Activated T-cell treated with anti-CD3 and anti-CD28 coated beads, Interleukin-2, amount 50 U/mL, for 1 hour (primary cell): ENCODE measurements at places on chromosomes 3 and 15.

DNA sequence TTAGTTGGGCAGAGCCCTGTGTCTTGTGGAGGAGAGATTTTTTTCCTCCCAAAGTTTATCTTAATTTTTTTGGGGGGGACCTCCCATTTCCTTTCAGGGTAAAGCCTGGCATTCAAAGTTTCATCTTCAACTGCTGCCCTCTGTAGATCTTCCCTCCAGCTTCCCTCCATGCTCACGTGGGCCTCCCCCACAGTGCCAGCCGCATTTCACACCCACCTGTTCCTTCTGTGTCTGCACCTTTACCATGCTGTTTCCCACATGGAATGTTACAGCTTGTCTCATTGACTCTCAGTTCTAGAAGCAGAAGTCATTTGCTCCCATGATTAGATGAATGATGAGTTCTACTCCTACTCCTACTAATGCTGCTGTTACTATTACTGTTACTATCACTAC is 6.5 kb downstream of the CELF6 start:
- no peak for DNase-seq

DNA sequence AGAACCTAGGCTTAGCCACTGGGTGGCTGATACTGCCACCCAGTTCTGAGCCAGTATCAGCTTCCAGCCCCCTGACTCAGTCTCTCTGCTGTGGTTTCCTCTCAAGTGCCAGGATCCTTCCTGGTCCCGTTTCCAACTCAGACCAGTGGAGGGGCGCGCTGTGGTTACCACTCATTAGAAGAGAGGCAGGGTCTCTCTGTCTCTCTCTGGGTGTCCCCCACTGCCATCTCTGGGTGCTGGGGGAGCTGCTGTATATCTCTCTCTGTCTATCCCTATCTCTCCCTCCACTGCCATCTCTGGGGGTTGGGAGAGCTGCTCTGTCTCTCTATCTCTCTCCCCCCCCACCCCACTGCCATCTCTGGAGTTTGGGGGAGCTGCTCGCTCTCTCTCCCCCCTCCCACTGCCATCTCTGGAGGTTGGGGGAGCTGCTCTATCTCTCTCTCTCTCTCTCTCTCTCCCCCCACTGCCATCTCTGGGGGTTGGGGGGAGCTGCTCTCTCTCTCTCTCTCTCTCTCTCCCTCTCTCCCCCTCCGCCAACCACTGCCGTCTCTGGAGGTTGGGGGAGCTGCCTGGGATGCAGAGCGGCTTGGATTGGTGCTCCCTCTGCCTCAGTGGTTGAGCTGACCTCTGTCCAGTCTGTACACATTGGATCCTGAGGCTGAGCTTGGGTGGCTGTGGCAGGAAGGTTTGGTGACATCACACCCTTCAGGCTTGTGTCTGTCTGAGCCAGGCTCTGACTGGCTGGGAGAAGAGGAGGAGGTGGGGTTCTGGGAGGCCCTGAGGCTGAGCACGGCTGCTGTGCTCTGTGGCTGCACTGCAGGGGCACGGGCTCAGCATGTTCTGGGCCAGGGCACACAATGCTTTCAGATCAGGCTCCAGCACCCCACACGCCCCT is 98.9 kb downstream of the APBA2 start:
- peak; percentile 40 for DNase-seq

DNA sequence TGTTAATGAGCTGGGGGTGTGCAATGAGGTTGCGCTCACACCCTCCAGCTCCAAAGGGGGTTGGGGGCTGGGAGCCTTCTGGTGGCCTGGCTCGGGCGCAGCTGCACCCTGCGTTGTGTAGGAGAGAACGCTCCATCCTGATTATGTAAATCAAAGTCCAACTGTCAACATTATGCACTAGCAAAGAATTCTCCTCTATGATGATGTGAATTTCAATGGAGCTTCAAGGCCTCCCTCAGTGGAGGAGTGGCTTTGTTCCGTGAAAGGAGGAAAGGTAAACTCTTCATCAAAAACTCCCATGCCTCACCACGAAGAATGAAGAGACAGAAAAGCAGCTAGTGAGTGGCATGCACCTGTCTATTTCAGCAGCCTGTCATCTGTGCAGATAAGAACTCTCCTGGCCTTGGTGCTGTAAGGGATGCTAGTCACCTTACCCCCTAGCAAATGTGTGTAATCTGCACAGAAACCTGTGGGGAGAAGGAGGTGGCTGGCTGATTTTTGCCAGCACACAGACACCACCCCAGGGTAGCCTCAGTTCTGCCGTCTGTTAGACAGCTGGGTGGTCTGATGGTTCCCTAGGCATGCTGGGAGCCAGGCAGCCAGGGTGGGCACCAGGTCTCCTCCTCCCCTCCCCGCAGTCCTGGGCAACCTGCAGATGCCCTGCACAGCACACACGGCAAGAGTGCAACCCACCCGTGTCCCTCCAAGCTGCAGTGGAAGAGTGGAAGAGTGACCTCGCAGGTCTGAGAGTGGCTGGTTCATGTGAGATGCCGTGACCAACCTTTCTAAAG is 47.0 kb upstream of the TRPM1 start:
- no peak for DNase-seq

- no peak for DNase-seq
Measured at GRCh38 chr3:15679306-15679705, 77.8 kb downstream of the BTD start.

- DNase-seq, result no peak
Measured at GRCh38 chr3:120418866-120419490, 31.8 kb downstream of the FSTL1 start.

DNA sequence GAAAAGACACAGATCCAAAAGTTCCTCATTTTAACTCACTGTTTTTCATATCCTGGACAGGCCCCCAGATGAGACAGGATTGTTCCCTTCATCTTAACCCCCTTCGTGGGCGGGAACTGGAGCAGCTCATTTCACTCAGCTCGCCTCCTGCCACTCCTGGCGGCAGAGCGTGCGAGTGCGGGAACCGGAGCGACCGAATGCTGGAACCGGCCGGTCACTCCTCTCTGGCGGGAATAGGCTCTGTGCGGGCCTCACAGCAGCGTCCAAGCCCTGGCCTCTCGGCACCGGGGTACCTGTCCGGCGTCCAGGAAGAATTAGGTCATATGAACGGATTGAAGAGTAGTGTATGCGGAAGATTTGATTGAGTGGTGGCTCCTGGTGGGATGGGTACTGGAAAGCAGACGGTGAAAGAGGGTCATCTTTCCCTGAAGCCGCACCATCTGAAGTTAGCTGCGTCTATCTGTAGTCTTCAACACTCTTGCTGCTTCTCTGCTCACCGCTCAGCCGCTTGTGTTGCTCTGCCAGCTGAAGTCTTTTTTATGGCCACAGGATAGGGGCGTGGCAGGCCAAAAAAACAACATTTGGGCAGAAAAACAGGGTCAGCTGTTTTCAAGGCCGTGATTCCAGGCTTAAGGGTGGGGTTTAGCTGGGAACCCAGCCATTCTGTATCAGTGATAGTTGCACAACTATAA is 42.3 kb upstream of the FXR1 start:
- DNase-seq, result no peak

GRCh38 chr3:48268381-48268935 is 27.6 kb downstream of the ZNF589 start:
- DNase-seq, result peak; percentile 73

DNA sequence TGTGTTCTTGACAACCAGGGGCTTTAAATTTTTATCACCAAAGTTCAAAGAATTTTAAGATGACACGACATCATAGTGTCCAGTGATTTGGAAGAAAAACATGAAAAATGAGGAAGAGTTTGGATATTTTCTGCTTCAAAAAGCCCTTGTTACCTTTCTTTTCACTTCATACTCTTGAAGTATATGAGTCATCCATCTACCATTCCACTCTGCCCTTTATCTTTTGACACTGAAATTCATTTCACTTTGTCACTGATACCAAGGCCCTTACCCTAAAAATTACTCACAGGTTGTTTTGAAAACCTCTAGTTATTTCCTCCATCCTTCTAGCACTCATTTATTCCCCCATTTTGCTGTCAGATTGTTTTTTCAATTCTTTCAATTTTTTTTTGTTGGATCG is 42.7 kb downstream of the OR5H15 start:
- no peak for DNase-seq

DNA sequence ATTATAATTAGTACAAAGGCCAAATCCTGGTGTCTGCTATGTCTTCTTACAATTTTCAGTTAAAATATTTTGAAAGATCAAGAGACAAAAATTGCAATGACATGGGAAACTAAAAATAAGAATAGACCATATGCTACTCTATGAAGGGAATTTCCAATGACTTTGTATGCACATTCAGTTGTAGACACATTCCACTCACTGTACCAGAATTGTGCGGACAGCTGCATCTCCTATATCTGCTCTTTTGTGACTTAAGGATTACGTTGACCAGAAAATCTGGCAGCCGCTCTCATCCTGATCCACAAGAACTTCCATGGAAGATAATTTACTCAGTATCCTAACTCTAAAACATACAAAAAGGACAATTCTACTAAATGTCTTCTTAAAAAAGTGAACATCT is 493.9 kb upstream of the KCNMB2 start:
- no peak for DNase-seq
